Myocyte (in vitro differentiated cells): ENCODE measurements at places on chromosomes 13 and 19. TPM values are rescaled to one million over a fixed set of nuclear protein-coding genes. Genes with fewer than 3 reads are reported as not detected.

DNA sequence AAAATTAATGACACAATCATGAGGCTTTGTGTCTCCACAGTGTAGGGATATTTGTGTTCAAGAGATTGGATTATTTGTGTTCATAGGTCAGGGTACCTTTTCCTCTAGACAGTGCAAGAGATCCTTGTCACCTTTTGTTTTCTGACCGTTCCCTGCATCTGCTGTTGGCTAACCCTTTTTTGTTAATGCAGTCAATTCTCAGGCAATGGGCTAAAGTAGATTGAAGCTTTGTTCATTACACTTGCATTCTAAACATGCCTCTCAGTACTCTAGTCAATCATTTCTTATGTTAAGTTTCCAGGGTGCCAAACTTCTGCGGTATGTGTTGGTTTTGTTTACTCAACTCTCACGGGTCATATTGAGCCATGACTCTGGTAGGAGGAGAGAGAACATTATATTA, 1.8 kb upstream of the MED4 start:
- DNase-seq, result no peak

- DNase-seq, result peak; percentile 22
Observed at GRCh38 chr19:737591-738093, 13.3 kb upstream of the MISP start.

RFC3 gene
- total RNA-seq, result 3.9 and 5.7 TPM in 2 replicates

STOML3 gene
- not detected in 2 replicates for total RNA-seq

GRCh38 chr13:30884543-30884942, 21.5 kb upstream of the MEDAG start:
- no peak for DNase-seq

GRCh38 chr19:56273563-56274117, 1.1 kb downstream of the EDDM13 start:
- DNase-seq, result no peak

DNA sequence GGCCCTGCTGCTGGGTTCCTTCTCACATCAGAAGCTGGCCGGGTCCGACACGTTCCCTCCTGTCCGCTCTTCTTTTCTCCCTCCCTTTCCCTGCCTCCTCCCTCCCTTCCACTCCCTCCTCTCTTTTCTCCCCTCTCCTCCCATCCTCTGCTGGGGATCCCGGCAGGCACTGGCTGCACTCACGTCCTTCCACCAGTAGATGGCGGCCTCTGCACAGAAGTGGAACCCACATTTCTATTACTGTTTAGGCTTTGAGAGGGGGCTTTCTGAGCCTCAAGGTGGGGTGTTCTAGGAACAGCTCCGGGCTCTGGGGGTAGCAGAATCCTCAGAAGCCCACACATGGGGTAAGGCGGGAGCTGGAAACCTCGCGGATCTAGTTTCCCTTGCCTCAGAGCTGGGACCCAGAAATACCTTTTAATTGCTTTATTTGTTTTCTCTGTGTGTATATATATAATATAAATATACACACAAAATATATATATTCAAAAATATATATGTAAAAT, 294.2 kb downstream of the ZNF536 start:
- peak; percentile 49 for DNase-seq

RDH13 gene
- total RNA-seq, result 4.9 and 9.4 TPM in 2 replicates

DNA sequence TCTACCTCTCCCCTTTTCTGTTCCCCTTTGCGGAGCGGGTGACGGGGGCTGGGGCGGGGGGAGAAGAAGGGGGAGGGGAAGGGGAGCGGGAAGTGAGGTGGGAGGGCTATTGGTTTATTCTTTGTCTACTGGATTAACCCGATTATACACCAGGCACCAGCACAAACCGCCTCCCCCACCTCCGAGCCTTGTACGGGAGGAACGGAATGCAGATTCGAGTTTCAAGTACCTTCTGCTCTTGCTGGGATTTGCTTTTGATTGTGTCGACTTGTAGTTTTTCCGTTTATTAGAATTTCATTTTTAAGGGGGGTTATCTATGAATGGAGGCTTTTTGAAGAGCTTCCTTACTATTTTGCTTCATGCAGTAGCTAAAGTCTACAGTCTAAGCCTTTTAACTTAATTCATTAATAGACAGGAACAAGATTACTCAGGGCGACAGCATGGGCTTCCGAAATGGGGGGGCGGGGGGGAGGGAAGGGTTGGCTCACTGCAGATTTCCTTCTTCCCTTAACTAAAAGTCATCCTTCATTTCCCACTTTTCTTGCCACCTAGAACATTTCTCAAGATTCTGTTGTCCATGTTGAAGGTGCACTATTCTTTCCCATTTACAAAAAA, 937 bp upstream of the SPRY2 start:
- peak; percentile 69 for DNase-seq

- DNase-seq, result peak; percentile 75
Observed at GRCh38 chr19:4066682-4067395, at the start of gene ZBTB7A. TSS of gene ZBTB7A (minus strand) at chr19:4066899. CDS start at chr19:4055232, 11,667 bp downstream.

- no peak for DNase-seq
Observed at GRCh38 chr13:42055500-42056085, 7.1 kb downstream of the DGKH start.

DNA sequence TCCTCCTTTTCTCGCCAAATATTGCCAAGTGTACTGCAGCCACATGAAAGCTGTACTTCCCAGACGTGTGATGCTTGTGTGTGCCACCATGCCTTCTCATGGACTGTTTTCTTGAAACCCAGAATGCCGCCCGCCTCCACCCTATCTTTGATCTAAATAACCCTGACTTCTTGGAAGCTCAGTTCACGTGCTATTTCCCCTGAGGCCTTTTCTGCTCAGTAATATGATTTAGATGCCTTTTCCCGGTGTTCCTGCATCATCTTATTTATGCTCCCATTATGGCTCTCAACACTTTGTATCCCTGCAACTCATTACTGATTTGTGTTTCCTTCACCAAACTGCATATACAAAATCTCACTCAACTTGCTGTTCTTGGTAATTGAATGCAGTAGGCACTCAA, 116.1 kb downstream of the USP12 start:
- DNase-seq, result no peak

DNA sequence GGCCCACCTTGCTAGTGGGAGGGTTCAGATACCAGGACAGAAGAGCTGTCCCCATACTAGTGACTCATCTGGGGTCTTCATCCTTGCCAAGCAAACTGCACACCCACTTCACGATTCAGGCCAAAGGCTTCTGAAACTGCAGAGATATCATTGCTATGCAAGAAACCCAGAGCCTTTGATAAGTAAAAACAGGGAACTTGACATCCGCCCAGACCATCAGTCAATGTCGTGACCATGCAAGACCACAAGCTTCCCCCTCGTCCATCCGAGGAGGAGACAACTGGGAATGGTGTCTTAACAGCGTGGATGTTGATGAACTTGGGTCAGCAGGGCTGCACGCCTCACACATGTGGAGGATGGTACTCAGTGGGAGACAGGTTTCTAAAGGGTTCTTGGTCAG, 58.0 kb downstream of the ABCC4 start:
- peak; percentile 83 for DNase-seq

CXCL17 gene
- total RNA-seq, result not detected in 2 replicates

BCAM gene
- 590 and 678 TPM in 2 replicates for total RNA-seq

DNA sequence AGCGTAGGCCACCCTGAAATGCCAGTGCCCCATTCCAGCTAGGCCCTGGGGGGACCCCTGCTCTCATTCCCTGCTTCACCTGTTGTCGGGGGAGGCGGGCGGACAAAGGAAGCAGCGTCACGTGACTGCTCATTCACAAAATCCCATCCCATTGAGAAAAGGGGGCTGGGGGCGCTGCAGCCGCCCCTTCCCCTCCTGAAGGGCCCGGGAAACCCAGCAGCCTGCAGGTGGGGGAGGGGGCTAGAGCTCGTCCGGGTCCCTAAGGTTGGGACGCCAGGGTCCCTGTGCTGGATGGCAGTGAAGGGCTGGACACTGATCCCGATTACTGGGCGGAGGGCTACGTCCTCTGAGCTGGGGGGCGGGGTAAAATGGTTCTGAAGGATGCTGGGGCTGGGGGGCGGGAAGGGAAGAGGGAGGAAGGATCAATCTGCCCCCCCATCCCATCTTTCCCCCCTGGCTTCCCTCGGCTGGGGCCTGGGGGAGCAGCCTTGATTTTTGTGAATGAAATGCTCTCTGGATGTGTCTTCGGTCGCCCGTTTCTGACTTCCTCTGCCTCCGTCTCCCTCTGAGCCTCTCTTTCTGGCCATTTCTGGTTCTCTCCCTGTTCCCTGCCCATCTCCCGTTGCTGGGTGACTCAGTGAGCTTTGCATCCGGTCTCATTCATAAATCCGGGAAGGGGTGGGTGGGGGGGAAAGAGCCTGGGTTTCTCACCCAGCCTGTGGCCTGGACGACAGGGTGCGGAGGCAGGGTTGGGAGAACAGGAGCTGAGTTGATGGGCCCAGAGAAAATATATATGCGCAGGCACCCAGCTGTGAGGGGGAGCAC, 816 bp downstream of the SPRED3 start:
- peak; percentile 63 for DNase-seq

DNA sequence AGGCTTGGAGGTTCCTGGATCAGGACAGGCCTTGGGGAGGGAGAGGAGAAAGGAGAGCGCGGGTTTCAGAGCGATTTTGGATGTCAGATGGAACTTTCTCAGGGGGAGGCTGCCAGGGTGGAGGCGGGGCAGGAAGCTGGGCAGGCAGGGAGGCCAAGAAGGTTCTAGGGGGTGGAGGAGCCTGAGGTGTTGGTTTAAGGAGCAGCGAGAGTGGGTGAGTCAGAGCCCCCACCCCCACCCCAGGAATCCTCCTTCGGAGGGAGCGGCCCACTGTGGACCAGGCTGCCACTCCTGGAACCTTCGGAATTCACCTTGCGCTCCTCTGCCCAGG, 15.9 kb upstream of the NOP53 start:
- peak; percentile 82 for DNase-seq

OR7D2 gene
- total RNA-seq, result 0.21 TPM in 1 of 2 replicates, not detected in the other

DCT gene
- total RNA-seq, result 0.13 TPM in 1 of 2 replicates, not detected in the other
